ENCODE measurements at places on chromosomes 3 and 15.

DNA sequence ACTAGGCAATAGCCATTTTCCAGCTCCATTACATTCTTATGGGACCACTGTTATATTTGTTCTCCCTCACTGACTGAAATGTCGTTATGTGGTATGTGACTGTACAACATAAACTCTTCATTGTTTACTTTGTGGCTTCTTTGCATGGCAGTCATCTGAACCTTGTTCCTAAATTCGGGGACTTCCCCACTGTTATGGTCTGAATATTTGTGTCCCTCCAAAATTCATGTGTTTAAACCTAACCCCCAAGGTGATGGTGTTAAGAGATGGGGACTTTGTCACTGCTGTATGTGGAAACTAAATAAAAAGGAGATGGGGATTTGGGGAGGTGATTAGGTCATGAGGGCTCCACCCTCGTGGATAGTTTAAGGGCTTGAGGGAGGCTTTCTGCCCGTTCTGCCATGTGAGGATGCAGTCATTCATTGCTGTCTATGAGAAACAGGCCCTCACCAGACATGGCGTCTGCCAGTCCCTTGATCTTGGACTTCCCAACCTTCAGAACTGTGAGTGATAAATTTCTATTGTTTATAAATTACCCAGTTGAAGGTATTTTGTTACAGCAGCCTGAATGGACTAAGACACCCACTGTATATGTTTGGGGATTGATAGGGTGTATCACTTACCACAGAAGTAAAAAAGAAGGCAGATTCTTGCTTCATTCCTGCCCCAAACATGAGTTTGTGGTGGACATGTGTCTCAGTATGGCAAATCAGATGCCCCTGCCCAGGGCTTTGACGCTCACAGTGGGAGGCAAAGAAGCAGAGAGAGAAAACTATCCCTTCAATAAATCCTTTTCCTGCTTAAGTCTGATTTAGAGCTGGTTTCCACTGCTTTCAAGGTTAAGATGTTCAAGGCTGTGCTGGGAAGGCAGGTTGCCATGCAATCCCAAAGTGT lies 138.0 kb upstream of the UBE2E1 start:
- no peak for DNase-seq

- no peak for DNase-seq
These were observed 43.0 kb upstream of the SCAANT1 start for GRCh38 chr3:63955036-63955650.

- DNase-seq, result no peak
These were observed 75.9 kb upstream of the UBE2E2 start for GRCh38 chr3:23127196-23127595.

DNA sequence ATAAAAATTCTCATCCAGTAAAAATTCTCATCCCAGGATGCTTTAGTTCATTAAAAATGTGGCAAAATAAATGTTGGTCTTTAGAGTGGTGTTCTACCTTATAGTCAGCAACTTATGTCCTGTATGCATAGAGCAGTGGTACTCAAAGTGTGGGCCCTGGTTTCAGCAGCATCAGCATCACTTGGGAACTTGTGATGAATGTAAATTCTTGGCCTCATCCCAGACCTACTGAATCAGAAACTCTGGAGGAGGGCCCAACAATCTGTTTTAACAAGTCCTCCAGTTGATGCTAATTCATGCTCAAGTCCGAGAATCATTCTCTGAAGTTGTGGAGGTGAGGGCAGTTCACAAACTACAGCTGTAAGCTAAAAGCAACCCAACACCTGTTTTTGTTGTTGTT lies 307.3 kb upstream of the SATB1 start:
- DNase-seq, result no peak

GRCh38 chr15:69037482-69037881 lies 23.0 kb downstream of the NOX5 start:
- no peak for DNase-seq

DNA sequence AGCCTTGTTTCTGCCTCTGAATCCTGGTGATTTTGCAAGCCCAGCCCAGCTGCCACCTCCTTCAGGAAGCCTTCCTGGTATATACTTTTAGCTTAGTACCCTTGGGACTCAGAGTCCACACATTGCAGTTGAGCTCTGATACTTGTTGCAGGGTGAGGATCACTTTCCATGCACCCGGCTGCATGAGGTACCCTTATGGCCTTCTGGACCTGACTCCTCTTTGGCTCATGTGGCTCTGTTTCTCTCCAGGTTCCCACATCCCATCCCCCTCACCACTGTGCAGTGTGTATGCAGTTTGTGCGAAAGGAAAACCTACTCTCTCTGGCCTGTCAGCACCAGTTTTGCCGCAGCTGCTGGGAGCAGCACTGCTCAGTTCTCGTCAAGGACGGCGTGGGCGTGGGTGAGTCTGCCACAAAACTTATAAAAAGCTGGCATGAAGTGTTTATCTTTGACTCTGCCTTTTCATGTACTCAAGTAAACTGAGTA lies 23.1 kb upstream of the P4HTM start:
- no peak for DNase-seq

DNA sequence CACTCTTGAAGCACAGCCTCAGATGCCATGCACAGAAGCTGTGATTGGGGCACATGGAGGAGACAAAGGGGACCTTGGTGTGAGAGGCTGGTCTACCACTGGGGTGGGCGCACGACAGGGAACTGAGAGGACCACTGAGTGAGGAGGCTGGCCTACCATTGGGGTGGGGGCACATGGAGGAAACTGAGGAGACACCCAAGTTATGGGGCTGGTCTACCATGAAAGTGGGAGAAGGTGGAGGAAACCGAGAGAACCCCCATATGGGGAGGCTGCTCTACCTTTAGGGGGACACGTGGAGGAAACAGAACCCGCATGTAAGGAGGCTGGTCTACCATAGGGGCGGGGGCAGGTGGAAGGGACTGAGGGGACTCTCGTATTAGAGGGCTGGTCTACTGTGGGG lies 153.4 kb downstream of the FBLN2 start:
- no peak for DNase-seq

DNA sequence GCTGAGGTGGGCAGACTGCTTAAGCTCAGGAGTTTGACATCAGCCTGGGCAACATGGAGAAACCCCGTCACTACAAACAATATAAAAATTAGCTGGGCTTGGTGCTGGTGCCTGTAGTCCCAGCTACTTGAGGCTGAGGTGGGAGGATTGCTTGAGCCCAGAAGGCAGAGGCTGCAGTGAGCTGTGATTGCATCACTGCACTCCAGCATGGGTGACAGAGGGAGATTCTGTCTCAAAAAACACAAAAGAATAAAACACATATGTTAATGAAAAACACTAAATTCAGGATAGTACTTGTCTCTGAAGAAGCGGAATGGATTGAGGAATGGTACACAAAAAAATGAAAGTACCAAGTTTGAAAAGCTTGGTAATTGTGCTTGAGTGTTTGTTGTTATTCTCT lies 128.0 kb upstream of the PLXND1 start:
- DNase-seq, result no peak

- DNase-seq, result no peak
These were observed 142.1 kb upstream of the RAD18 start for GRCh38 chr3:9105421-9105820.

Measured in NCI-H2081 treated with DMSO at 0.1 percent for 48 hours (cell line).